NCI-H2029 (cell line): ENCODE measurements at places on chromosomes 2 and 18.

DNA sequence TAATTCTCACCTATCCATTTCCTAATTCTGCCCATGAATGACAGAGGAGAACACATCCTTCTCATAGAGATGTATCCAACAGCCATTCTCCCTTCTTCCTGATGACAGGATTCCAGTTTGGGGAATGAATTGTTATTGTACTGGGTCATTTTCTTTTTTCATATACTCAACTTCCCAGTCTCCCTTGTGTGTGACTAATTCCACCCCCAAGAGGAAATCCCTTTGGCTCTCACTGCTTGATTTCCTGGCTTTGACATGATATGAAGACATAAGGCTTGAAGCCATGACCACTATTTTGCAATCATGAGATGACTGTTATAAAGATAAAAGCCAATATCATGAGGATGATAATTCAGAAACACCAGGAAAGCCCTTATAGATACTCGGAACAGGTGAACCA lies 384.7 kb upstream of the ACVR2A start:
- no peak for DNase-seq

GRCh38 chr2:10909050-10909995 lies 2.4 kb upstream of the KCNF1 start:
- DNase-seq, result no peak

GRCh38 chr2:68089961-68090360 lies 27.2 kb upstream of the C1D start:
- DNase-seq, result no peak

DNA sequence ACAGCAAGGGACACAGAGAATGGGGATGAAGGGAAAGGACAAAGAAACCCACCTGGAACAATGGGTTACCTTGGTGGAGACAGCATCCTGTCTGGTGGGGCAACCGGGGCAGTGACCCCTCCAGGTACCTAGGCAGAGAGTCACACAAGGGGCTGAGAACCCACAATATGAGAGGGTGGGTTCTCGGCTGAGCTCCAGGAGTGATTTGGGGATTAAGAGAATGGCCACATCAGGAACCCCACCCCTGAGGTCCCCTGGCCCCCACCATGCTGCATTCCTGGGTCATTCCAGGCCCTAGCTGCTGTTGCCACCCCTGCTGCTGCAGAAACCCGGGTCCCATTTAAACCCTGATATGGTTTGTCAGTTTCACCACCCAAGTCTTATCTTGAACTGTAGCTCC lies 172.3 kb downstream of the RTP5 start:
- no peak for DNase-seq

DNA sequence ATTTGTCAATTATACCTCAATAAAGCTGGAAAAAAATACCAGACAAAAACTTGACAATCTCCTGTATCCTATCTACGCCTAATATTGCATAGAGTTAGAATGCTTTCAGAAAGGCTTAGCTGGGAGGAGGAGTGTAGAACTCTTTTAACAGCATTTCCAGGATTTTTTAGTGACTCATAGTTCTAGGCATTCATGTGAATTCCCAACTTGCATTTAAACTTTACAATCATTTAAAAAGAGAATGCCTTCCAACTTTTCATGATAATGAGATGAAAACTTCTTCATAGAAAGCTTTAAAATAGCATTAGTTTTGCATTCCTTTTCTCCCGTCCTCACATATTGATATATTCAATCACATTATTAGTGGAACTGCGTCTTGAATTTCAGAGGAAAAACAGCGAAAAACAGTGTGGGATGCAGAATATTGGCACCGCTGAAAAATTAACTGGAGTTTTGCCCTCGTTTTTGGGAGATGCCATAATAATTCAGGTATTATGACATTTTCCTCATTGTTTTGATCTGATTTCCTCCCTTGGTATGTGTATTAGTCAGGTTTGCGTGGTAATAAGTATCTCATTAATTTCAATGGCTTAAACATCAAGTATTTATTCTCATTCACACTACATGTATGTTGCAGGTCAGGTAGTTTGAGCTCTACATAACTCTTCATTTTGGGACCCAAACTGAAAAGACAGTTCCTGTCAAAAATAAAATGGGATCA lies 293.2 kb upstream of the FIGN start:
- DNase-seq, result no peak

GRCh38 chr2:206520450-206520849 lies 77.1 kb downstream of the ADAM23 start:
- DNase-seq, result no peak

DNA sequence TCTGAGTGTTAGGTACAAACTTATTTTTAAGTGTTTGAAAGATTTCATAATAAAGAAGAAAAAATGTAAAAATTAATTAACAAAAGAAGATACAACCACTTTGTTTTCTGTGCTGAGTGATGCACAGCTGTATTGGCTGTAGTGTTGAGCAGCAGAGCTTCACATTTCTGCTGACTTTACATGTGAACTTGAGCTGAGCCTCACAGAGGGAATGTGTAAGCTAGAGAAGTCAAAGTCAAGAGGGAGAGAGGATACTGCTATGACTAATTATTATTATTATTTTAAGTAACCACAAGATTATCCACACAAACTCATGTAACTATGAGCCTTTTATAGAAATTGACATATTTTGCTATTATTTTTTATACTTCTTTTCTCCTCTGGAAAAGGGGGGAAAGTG lies 159.1 kb upstream of the ZSWIM2 start:
- DNase-seq, result no peak

- DNase-seq, result no peak
These were observed 31.6 kb downstream of the MARCO start for GRCh38 chr2:118973542-118973951.

GRCh38 chr2:44237221-44237620 lies 38.1 kb upstream of the SLC3A1 start:
- no peak for DNase-seq

DNA sequence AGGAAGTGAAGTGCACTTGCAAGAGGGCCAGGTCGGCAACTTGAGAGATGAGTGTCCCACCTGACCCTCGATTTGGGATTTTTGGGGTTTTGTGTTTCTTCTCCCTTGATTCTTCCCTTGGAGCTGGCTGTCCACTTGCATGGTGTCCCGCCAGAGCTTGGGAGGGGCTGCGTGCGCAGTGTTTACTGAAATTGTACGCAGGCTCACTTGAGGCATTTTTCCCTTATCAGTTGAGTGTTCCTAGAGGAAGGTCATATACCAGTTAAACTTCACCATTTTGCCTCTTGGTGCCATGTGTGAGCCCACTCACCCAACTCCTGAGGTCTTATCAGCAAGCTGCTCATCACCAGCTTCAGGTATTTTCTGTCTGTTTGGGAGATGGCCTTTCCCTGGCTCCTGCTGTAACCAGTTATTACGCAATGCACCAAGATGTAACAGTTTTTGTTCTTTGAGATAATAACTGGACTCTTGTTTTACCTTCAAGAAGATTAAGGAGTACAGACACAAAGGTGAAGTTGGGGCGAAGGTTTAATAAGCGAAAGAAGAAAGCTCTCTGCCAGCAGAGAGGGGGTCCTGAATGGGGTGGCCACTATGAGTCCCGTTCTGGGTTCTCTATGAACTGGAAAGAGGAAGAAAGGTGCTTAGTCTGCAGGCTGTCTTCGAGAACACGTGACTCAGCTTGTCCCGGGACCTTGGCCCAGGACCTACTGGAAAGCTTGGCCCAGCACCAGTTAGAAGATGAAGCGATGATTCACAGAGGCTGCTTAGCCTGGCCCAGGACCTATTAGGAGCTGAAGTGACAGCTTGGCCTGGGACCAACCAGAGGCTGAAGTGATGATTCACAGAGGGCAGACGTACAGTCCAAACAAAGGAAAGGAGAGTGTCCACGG lies 21.5 kb upstream of the TXNL4A start:
- no peak for DNase-seq

GRCh38 chr2:59174536-59175243 lies 933.6 kb upstream of the FANCL start:
- DNase-seq, result no peak

DNA sequence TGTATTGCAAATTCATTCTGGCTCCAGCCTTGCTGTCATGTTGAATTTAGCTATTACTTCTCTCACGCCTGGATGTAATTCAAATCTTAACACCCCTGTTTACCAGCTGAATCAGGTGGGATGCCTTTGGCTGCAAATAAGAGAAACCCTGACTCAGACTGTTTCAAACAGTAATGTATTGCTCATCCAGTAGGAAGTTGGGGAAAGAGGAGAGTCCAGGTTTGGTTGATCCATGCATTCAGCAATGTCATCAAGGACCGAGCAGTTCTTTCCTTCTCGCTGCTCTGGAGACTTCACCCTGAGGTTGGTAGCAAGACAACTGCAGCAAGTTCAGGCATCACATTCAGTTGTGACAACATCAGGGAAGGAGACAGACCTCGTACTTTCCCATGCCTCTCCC lies 6.4 kb upstream of the DARS1 start:
- DNase-seq, result no peak

DNA sequence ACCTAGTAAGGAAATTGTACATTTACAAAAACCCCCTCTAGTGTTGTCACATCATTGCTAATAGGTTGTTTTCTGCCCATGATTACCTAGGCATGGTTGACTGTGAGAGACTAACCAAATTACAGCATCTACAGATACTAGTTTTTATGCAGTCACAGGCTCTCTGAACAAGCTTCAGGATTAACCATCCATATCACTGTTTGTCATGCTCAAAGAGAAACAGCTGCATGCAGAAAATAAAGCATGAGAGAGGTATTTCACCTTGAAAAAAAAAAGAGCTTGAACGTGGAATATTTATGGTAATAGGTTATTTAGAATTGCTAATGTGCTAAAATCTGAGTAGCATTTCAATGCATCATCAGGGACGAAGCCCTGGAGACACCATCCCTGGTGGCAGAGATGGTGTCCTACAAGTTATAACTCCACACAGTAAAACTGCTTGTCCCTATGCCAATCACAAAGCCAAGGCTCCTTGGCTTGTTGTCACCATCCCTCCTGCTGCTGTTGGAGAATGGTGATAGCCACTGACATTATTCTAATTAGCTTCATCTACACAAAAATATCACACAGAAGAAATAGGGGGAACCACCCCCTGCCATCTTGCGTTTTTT lies 5.4 kb downstream of the NEB start:
- DNase-seq, result no peak

- no peak for DNase-seq
These were observed 321.5 kb upstream of the NT5C1B start for GRCh38 chr2:18910843-18911242.

GRCh38 chr18:5294113-5294456 lies 1.4 kb downstream of the ZBTB14 start:
- no peak for DNase-seq

- DNase-seq, result no peak
These were observed 555.0 kb upstream of the TMEFF2 start for GRCh38 chr2:192749611-192750200.

DNA sequence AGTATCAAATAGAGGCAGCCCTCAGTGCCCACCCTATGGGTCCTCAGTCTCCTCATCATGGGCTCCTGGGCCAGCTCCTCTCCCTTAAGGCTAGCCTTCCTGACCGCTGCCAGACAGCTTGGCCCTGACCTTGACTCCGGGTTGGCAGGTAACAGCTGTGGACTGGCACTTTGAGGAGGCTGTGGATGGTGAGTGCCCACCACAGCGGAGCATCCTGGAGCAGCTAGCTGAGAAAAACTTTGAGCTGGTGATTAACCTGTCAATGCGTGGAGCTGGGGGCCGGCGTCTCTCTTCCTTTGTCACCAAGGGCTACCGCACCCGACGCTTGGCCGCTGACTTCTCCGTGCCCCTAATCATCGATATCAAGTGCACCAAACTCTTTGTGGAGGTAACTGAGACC lies 19.0 kb downstream of the CAD start:
- DNase-seq, result no peak

DNA sequence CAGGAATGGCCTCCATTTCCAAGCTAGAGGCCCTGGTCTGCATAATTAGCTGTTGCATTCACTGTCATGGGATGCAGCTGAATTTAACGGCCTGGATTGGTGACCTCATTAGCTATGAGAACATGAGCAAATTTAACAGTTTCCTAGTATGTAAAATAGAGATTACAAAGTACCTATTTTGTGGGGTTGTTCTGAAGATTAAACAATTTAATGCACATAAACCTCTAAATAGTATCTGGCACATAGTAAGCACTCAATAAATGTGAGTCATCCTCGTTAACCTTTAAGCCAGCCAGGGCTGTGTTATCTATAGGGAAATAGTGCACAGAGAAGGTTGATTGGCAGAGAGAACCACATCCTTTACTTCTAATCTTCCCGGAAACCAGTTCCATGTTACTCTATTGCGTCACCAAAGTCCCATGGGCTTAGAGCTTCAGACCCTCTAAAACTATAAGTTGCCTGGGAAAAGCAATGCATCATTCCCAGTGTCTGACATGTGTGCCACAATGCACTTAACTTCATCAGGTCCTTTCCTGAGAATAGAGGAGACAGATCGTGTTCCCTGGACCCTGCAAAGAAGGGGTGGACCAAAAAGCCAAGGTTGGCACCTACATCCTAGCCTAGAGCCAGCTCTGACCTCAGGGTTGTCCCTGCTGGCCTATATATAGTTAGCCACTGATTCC lies 196.5 kb downstream of the LNPK start:
- DNase-seq, result no peak

DNA sequence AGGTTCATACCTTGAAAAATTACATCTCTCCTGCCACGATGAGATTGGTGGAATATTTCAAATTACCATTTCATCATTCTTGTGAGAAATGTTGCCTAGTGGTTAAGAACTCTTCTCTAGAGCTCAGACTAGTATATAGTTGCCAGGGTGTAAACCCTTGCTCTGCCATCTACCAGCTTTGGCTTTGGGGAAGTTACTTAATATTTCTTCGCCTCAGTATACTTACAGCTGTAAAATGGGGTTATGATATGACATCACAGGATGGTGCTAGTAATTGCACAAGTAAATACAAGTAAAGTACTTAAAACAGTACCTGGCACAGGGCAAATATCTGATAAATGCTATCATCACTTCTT lies 1.5 kb downstream of the SPOPL start:
- DNase-seq, result no peak

DNA sequence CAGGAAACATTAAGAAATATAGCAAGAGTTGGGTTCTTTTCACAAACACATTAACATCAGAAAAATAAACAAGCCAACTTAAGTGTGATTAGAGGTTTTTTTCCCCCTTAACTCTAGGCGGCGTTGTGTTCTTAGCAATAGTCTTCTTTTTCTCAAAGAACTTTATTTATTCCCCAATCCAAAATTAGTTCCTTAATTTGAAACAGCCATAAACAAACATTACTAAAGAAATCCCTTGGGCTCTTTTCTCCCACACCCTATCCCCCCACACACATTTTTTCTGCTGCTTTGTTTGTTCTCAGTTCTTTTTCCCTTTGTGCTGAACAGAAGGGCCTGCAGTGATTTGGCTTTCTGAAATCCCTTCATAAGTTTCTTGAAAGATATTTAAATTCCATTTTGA lies 13.2 kb upstream of the MYO1B start:
- DNase-seq, result no peak

- no peak for DNase-seq
These were observed 31.4 kb downstream of the COLEC11 start for GRCh38 chr2:3626118-3626811.

GRCh38 chr2:16607301-16607700 lies 58.3 kb downstream of the CYRIA start:
- DNase-seq, result no peak

DNA sequence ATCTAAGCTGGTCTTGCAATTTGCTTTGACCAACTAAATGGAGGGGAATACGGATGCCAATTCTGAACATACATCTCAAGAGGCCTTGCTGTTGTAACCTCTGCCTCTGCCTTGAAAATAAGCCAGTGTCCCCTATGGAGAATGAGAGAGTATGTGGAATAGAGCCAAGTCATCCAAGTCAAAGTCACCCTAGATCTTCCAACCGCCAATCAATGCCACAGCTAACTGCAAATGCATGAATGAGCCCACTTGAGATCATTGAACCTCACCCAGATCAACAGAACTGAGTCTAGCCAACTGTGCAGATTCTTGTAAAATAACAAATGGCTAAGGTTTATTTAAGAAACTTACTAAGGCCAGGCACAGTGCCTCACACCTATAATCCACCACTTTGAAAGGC lies 139.8 kb upstream of the TANK start:
- no peak for DNase-seq
